SJSA1 (cell line): ENCODE measurements at places on chromosomes 1 and 21. TPM values are rescaled to one million over a fixed set of nuclear protein-coding genes. Genes with fewer than 3 reads are reported as not detected.

GRCh38 chr1:56385314-56385713, 194.0 kb downstream of the PLPP3 start:
- DNase-seq = no peak

DNA sequence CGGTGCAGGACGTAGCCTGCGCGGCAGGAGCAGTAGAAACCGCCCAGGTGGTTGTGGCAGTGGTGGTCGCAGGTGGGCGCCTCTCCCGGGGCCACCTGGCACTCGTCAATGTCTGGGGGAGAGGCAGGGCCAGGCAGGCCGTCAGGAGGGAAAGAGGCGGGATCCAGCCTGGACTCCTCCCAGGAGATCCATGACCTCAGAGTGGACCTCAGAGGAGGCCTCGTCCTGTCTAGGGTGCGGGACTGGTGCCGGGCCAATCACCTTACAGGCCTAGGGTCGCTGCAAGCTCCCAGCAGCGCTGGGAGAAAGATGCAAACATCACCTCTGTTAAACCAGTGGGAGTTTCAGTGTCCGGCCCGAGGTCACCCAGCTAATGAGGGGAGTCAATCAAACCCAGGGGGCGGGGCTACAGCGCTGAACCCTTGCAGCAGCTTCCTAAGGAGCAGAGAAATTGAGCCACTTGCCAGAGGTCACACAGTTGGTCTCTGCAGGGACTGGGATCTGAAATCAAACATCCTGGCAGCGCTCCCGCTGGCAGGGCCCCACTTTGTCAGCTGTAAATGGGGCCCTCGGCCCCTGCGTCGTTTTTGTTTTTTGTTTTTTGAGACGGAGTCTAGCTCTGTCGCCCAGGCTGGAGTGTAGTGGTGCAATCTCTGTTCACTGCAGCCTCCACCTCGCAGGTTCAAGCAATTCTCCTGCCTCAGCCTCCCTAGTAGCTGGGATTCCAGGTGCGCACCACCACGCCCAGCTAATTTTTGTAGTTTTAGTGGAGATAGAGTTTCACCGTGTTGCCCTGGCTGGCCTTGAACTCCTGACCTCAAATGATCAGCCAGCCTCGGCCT, 1.4 kb downstream of the MASP2 start:
- no peak for DNase-seq

GRCh38 chr1:15128520-15129313, 24.8 kb upstream of the TMEM51 start:
- DNase-seq = peak; percentile 76

DNA sequence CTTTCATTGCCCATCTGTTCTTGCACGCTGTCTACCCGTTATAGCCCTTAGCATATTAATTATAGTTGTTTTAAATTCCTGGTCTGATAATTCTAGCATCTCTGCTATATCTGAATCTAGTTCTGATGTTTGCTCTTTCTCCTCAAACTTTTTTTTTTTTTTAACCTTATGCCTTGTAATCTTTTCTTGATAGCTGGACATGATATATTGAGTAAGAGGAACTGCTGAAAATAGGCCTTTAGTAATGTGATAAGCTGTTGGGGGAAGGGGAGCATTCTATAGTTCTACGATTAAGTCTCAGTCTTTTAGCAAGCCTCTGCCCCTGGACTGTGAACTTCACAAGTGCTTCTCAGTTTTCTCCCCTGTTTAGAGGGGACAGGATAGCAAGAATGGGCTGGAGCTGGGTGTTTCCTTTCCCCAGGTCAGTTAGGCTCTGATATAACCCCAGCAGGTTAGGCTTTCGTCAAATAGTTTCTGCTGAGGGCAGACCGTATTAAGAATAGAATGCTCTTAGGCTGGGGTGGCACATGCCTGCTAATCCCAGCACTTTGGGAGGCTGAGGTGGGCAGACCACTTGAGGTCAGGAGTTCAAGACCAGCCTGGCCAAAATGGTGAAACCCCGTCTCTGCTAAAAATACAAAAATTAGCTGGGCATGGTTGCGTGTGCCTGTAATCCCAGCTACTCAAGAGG, 62.2 kb downstream of the ZFYVE9 start:
- DNase-seq = no peak

The AMPD1 gene
- not detected in 2 replicates for total RNA-seq
